Nephron progenitor cell (in vitro differentiated cells): ENCODE measurements at places on chromosomes 4 and X.
A peak's percentile ranks its signal among the peaks of the same experiment; 100 is the strongest.

DNA sequence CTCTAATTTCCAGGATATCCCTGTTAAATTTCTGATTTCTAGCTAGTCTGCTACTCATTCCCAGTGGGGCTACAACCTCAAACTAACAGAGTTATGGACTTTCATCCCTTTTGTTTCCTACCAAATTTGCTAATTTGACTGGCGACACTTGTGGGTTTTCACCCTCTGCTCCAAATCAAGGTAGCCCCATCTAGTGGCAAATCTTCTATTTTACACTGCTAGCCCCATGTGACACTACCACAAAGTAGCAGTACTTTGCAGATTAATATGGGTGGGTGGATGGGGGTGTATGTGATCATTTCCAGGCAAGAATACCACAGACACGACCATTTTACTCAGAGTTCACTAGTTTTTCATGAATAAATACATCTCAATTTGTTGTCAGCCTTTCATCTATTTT lies 150.3 kb downstream of the MSL3 start:
- H3K4me3 ChIP-seq = no peak overlapping the region
- no peak overlapping the region for H3K27ac ChIP-seq
- H3K4me1 ChIP-seq = no peaks in the 10 kb centered on the region
- peaks cover 5% of the 10 kb centered on the region for H3K27me3 ChIP-seq
- H3K36me3 ChIP-seq = no peaks in the 10 kb centered on the region

DNA sequence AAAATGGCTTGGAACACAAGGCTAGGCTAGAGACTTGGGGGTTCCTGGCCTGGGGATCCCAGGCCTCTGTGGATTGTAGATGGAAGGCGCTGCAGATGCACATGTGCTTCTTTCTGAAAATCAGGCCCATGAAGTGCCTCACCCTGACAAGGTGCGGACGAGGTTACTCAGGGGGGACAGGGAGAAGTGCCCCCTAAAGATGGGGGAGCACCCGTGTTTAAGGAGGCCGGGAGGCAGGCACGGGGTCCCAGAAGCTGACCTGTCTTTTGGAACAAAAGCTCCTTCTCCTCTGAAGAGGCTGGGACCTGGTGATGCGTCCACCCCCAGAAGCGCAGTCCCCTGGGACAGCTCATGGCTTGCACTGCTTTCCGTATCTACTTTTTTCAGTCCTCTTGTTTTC lies 2.4 kb downstream of the PDZD4 start:
- H3K27me3 ChIP-seq = peaks cover 62% of the 10 kb centered on the region
- H3K27ac ChIP-seq = no peak overlapping the region
- H3K4me3 ChIP-seq = peak overlapping the region; percentile 8
- DNase-seq = no peak

DNA sequence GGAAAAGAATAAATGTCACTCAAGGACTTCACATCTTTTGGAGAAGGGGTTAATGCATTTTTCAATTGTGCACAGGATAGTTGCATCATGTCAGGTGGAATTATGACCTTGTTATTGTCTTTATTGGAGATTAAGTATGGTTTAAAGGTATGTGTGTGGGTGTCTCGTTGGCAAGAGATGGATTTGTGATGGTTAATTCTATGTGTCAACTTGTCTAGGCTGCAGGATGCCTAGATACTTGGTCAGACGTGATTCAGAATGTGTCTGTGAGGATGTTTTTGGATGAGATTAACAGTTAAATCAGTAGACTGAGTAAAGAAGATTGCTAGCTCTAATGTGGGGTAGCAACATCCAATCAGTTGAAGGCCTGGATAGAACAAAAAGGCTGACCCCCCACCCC lies 42.2 kb upstream of the HSD17B10 start:
- no peak overlapping the region for H3K27ac ChIP-seq
- no peak for DNase-seq
- no peak overlapping the region for H3K4me3 ChIP-seq
- H3K36me3 ChIP-seq = no peaks in the 10 kb centered on the region

DNA sequence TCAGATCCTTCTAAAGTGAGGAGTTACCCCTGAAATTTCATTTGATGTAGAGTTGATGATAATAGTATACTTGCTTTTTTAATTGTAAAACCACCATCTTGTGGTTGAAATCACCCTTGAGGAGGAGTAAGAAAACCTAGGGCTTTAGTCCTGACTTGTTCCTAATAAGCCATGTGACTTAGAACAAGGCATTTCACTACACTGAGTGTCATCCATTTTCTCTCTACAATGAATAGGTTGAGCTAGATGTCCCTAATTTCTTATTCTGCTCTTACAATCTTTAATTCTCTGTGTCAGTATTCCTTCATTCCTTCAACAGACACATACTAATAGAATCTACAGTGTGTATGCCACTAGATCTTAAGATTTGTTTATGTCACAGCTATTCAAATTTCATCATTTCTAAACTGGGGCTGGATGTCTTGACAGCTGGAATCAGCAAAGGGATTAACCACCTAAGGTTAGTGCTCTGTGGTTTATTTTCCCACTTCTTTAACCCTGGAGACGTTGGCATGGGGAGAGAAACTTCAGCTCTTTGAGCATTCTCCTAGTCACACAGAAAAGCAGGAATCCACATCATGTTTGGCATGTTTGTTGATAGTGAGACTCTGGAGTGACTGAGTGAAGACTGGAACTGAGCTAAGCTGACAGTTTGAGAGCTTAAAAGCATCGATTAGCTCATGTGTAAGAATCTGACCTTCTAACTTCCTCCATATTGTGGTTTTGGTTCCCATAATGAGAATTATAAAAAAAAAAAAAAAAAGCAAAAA lies 246.3 kb downstream of the NDST4 start:
- DNase-seq = no peak
- H3K27me3 ChIP-seq = no peaks in the 10 kb centered on the region
- H3K4me1 ChIP-seq = no peaks in the 10 kb centered on the region
- no peak overlapping the region for H3K4me3 ChIP-seq
- no peak overlapping the region for H3K27ac ChIP-seq

DNA sequence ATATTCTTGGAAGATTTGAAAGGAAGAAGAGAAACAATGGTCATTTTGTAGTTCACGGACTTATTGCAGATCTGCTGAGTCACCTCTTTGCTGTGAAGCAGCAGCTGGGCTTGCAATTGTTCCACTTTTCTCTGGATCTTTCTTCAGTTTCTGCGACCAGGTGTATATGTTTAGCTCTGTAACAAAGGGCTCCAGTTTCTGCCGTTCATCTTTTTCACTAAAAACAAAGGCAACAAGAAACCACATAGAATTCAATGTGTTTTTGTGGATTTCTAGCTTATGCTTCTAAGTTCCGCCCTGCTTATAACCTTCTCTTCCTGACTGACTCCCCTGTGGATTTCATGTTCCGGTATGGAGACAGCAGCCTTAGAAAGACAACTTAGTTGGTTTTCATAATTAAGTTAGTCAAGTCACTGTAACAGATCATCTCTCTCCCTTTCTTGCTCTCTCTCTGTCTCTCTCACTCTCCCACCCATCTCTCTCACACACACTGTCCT lies 121.6 kb upstream of the EPHA5 start:
- H3K27me3 ChIP-seq = no peaks in the 10 kb centered on the region
- H3K4me3 ChIP-seq = no peak overlapping the region
- DNase-seq = no peak
- no peaks in the 10 kb centered on the region for H3K36me3 ChIP-seq
- H3K27ac ChIP-seq = peak overlapping the region; percentile 34

- H3K4me3 ChIP-seq = no peak overlapping the region
- no peaks in the 10 kb centered on the region for H3K27me3 ChIP-seq
- H3K4me1 ChIP-seq = peaks cover 20% of the 10 kb centered on the region
- no peak overlapping the region for H3K27ac ChIP-seq
- H3K36me3 ChIP-seq = no peaks in the 10 kb centered on the region
- DNase-seq = no peak
Measured at GRCh38 chr4:71198958-71199357, 139.9 kb upstream of the SLC4A4 start.

GRCh38 chr4:188012426-188012945 lies 16.9 kb downstream of the ZFP42 start:
- peaks cover 17% of the 10 kb centered on the region for H3K4me1 ChIP-seq
- H3K27ac ChIP-seq = no peak overlapping the region
- H3K36me3 ChIP-seq = no peaks in the 10 kb centered on the region

DNA sequence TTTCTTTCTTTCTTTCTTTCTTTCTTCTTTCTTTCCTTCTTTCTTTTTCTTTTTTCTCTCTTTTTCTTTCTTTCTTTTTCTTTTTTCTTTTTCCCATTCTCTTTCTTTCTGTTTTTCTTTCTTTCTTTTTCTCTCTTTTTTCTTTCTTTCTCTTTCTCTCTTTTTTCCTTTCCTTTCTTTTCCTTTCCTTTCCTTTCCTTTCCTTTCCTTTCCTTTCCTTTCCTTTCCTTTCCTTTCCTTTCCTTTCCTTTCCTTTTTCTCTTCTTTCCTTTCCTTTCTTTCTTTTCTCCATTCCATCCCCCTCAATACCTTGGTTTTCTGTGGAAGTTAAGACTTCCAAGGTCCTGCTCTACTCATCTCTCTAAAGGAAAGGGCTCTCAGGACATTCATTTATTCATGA lies 102.8 kb upstream of the CLNK start:
- H3K4me1 ChIP-seq = no peaks in the 10 kb centered on the region
- H3K36me3 ChIP-seq = no peaks in the 10 kb centered on the region
- H3K27ac ChIP-seq = no peak overlapping the region
- DNase-seq = no peak

- peaks cover 3% of the 10 kb centered on the region for H3K27me3 ChIP-seq
- no peak for DNase-seq
- H3K4me3 ChIP-seq = no peak overlapping the region
Measured at GRCh38 chr4:162015090-162015489, 148.7 kb downstream of the FSTL5 start.

GRCh38 chrX:69313617-69314290 lies 148.5 kb upstream of the PJA1 start:
- peaks cover 64% of the 10 kb centered on the region for H3K4me1 ChIP-seq
- H3K27me3 ChIP-seq = peaks cover 3% of the 10 kb centered on the region
- DNase-seq = no peak
- no peaks in the 10 kb centered on the region for H3K36me3 ChIP-seq
- no peak overlapping the region for H3K4me3 ChIP-seq

DNA sequence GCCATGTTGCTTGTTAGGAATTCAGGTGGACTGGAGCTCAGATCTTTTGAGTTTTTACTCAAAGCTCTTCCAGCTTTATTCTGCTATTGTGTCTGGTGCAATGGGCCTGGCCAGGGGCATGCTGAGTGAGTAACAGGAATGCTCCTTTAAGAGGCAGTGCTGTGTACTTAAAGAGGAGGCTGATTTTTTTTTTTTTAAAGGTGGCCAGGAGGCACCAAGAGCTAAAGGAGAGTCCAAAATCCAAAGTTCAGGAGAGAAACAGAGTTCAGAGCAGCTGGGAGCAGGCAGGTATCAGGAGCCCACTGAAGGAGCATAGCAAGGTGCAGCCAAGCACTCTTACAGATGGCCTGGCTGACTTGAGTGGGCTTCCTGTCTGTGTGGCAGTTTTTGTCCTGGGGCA lies 178.7 kb downstream of the FMR1NB start:
- H3K27ac ChIP-seq = no peak overlapping the region
- no peaks in the 10 kb centered on the region for H3K27me3 ChIP-seq
- no peak overlapping the region for H3K4me3 ChIP-seq
- no peaks in the 10 kb centered on the region for H3K36me3 ChIP-seq
- DNase-seq = no peak
- H3K4me1 ChIP-seq = no peaks in the 10 kb centered on the region

GRCh38 chr4:184688447-184688846 lies 38.9 kb downstream of the PRIMPOL start:
- H3K4me3 ChIP-seq = no peak overlapping the region
- H3K27me3 ChIP-seq = peaks cover 3% of the 10 kb centered on the region
- DNase-seq = no peak
- peak overlapping the region; percentile 83 for H3K27ac ChIP-seq
